ENCODE measurements at places on chromosomes 7 and 10.

- no peak for DNase-seq
These were observed 1.6 kb downstream of the GTF2IRD1 start for GRCh38 chr7:74455291-74455804.

- no peak for DNase-seq
These were observed 524.7 kb upstream of the GALNT17 start for GRCh38 chr7:70607281-70607680.

GRCh38 chr7:17951742-17952254, 11.5 kb upstream of the SNX13 start:
- no peak for DNase-seq

DNA sequence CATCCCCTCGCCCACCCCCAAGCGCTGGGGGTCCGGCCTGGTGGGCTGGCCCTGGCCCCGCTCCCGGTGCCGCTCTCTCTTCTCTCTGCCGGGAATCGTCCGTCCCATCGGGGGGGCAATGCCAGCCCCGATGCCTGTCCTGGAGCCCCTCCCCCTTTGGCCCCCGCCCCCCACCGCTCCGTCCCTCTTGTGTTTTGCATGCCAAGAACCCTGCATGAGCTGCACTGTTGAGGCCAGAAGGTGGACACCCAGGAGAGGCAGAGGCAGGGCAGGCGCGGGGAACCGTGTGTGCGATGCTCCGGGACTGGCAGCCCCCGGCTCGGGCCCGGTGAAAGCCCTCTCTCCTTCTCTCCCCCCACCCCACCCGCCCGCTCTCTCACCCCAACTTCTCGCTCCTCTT, 22.1 kb upstream of the HSPB1 start:
- DNase-seq = no peak

DNA sequence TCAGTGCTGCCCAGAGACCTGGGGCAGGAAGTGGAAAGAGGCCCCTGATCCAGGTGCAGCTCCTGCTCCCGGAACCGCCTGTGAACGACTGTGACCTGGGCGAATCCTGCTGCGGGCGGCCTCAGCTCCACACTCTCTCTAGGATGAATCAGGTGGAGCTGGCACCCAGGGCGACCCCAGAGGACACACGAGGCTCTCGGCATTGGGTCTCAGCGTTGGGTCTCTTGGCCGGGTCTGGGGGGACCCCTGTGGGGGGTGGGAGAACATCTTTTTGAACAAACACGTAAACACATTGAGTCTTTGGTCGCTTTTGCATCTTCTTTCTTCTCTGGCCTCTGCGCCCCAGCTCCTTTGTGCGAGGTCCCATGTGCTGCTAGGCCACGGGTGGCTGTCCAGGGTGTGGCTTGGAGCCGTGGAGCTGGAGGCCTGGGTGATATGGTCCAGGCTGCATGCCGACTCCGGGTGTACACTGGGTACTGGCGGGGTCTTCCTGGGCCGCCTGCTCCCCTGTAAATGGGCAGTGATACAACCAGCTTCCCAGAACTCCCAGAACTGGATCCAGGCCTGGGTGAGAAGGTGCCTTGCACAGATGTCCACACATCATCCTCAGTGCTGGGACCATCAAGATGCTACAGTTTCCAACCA, 435.8 kb downstream of the DNAJB6 start:
- no peak for DNase-seq

- no peak for DNase-seq
These were observed 254.1 kb downstream of the TNS3 start for GRCh38 chr7:47327698-47328391.

DNA sequence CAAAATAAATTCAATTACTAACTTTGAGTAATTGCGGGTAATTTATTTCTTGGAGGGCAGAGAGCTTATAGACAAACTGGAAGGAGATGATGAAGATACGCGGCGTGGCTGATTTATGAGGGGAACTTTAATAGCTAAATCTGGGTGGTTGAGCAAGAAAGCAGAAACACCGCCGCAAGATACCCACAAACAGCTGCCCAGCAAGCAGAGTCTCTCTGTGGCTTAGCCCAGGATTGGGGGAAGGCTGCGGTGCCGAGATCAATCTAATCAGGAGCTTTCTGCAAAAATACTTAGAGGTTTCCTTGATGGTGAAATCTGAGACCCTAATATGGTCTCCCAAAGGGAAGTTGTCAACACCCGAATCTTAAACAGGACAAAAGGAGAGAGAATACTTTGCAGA, 94.9 kb upstream of the MGMT start:
- DNase-seq = no peak
